Cortex of kidney (tissue), 1 donor: ENCODE measurements at places on chromosomes 5 and 9.

DNA sequence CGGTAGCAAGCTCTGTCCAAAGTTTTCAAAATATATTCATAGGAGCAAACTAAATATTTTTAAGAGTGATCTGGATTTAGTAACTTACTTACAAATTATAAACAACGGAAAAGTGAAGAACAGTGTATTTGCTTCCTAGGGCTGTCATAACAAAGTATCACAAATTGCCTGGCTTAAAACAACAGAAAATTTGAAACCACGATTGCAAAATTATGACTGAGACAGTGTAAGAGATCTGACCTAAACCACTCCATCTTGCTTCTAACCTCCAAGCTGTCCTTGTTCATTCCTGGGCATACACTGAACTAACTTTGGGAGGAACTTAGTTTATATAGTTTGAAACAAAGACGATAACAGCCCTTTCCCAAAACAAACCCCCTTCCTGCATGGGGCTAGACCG, 202.0 kb upstream of the CDH6 start:
- no peak for DNase-seq

DNA sequence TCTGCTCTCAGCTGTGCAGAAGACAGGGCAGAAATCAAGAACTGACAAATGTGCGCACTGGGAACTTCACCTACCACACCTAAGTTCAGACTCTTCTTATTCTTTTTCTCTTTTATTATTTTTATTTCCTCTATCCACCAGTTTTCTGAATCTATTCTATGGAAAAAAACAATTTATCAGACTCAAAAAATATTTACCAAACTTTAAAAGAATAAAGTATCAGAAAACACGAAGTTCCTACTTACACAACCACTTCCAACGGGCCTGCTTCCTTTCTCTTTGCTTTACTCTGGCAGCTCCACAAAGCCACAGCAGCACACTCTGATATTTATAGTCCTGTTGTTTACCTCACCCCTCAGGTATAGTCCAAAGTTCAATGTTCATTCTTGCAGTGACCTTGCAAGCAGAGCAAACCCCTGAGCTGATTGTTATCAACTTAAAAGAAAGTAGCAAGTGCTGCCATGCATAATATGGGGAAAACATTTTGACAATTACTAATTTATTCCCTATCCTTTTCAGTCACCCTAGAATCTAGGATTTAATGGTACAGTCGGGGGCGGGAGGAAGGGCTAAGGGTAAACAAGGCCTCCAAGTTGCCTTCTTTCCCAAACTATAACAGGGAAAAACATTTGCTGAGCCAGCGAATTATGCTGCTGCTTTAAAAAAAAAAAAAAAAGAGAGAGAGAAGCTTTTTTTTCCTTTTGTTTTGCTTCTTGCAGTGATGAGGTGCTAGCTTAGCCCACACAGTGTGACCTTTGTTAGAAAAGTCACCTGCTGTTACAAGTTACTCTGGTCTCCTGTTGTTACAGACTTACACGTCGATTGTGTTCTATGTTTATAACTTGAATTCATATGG, at the start of gene SELENOP:
SELENOP (minus strand) TSS at position 302 of the 856 bp plus-strand sequence. CDS start 3,539 bp downstream, outside the sequence.
- DNase-seq = no peak

GRCh38 chr5:59421986-59422941, 471.3 kb downstream of the PDE4D start:
- no peak for DNase-seq

DNA sequence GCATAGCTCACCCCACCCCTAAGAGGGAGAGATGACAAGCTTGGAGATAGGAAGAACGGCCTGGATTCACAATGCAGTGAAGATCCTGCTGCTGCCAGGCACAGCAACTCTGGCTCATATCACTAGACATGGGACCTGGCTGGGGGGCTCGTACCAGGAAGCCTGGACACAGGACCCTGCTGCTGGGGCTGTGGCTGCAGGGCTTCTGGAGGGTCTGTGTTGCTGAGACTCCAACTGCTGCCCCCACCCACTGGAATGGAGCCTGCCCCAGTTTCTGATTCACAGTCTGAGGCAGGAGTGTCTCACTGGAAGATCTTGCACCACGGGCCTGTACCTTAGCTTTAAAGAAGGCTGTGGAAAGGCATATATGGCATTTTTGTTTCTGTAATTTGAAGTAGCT, 31.0 kb upstream of the GLRX start:
- no peak for DNase-seq

GRCh38 chr5:66828548-66829357, 232.6 kb downstream of the MAST4 start:
- DNase-seq = no peak

DNA sequence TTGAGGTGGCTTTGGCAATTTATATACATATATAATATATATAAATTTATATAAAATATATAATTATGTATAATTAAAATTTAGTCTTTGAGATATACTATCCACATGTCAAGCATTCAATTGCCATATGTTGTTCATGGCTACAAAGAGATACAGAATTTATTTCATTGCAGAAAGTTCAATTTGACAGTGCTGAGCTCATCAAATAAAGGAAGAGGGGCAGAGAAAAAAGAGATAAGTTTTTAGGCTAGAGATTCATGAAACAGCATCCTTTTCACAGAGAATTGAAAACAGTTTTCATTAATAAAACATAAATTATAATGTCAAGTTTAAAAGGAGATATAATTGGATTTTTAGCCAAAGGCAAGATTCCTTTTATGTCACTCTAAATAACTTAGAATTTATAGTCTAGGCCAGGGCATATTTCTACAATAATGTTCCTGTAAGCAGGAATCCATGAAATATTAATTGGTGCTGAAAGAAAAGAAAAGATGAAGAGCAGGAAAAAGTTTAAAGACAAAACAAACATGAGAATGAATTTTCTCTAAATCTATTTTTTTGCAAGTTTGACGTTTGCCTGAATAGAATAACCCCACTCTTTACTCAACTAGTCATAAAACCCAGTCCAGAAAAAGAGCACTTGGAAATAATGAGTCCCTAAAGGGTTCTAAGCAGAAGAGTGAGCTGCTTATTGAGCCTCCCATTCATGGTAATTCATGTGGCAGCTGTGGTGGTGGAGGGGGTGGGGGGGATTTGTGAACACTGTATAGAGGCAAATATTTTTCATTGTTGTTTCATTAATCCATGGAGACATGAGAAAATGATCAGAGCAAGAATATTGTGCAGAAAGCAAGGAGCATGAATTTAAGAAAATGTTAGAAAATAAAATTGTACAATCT, 1279.5 kb downstream of the CDH12 start:
- no peak for DNase-seq

DNA sequence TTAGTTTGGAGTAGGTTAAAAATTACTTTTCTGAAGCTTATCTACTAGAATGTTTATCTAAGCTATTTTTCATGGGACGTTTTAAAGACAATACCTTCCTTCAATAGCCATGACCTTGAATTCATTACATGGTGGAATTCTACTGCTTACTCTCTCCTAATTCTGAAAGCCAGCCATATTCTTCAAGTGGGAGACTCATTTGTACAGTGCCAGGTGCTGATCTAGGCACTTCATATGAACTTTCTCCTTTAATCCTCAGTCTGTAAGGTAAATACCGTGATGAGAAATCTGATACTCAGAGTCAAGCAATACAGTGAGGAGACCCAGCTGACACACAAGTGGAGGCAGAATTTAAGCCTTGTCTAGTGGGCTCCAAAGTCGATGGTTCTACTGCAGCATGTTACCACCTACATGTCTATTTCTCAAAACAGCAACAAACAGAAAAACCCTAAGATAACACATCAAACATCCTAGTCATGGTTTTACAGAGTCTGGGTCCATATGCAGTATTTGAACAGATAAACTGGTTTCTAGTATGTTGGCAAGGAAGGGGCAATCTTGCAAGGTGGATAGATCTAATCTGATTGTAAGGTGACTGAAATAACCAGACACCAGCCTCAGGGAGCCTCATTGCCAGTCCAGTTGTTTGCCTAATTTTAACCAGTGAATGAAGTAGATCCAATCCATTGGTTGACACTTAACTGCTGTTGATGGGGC, 243.7 kb downstream of the PIK3R1 start:
- no peak for DNase-seq

- DNase-seq = no peak
These were observed 626 bp upstream of the FST start for GRCh38 chr5:53479590-53480415.

DNA sequence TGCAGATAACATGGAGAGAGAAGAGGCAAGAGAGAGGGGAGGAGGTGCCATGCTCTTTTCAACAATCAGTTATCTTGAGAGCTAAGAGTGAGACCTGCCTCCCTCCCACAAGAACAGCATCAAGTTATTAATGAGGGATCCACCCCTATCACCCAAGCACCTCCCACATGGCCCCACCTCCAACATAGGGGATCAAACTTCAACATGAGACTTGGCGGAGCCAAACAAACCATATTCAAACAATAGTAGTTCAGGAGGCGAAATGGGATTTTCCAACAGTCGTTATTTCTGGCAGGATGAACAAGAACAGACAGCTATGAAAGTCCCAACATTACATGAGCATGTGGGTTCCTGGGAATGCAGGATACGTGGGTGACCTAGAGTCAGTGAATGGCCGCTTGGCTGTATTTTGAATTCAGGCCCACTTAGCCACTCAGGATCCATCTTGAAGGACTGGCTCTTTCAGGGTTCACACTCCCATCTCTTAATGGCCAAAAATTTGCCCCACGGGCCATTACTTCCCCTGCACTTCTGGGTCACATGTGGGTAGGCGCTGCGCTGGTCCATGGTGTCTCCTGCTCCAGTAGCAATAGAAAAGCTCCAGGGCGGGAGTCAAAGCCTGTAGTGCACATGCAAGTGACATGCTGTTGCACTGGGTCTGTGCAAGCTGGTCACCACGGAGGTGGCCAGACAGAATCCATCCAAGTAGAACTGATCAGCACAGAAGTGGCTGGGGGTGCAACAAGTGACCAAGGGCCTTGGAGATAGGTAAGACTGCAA, 7.1 kb upstream of the FAF2 start:
- no peak for DNase-seq
